RCC 7860 (cell line): ENCODE measurements at places on chromosomes 16 and 17.

GRCh38 chr17:39057701-39058206 lies 90.6 kb upstream of the FBXO47 start:
- DNase-seq, result no peak

DNA sequence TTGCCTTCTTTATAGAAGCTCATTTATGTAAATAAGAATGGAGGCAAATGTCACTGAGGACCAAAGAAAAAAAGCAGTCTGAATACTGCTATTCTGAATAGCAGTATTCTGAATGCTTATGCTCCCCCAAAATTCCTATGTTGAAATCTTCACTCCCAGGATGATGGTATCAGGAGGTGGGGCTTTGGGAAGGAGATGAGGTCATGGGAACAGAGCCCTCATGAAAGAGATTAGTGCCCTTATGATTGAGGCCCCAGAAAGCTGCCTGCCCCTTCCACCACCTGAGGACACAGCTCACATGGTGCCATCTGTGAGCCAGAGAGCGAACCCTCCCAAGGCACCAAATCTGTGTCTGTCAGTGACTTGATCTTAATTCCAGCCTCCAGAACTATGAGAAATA lies 28.8 kb downstream of the HEATR6 start:
- no peak for DNase-seq

DNA sequence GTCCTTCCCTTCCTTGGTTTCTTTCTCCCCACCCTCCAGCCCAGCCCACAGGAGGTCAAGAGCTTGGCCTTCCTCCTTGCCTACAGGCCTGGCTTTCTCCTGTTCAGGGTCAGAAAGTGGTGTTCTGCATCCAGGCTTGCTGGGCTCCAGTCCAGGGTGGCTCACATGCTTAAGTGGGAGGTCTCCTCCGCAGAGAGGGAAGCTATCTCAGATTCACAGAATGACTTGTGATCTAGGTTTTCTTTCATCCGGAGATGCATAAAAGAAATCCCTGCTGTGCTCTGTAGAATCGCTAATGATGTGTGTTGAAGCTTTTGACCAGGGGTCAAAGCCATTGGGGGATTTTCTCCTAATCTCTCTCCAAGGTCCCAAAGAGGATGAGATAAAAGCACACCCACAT lies 382.3 kb upstream of the EEF2KMT start:
- DNase-seq, result no peak

DNA sequence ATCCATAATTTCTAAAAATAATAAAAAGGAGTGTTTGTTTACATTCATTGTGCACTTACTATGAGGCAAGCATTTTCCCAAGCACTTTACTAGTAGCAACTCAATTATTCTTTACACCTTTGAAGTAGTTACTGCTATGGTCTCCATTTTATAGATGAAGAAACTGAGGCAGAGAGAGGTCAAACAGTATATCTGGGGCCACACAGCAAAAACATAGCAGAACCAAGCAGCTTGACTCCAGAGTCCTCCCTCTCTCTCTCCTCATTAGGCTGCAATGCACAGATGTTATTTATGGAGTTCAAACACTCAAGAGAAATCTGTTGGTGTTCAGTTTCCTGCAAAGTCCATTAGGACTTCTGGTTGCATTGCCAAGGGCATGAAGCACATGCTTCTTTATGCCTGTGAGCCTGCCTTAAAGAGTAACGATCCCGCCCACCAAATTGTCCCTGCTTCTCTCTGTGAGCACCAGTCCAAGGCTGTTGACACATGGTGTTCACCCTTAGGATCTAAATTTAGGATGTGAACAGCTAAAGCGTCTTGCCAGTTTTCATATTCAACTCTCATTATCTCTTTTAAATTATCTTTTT lies 44.0 kb downstream of the GPRC5B start:
- DNase-seq, result no peak

GRCh38 chr16:11234884-11235702 lies 20.9 kb downstream of the SOCS1 start:
- DNase-seq, result no peak
